ENCODE measurements at places on chromosomes 7 and 10.

DNA sequence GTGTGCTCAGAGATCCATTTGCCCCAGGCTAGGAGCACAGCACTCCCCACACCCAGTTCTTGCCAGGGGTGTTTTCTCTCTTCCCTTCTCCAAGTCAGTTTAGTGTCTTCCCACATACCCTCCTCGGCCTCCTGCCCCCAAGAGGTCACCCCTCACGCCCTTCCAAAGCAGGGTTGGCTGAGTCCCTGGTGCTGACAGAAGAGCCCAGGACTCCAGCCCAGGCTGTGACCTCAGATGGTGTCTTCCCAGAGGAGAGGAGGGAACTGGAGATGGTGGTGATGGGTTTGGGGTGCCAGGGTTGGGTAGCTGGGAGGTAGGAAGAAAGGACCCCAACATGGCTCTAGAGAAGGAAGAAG is 19.8 kb downstream of the ZNF775 start:
- no peak for DNase-seq

DNA sequence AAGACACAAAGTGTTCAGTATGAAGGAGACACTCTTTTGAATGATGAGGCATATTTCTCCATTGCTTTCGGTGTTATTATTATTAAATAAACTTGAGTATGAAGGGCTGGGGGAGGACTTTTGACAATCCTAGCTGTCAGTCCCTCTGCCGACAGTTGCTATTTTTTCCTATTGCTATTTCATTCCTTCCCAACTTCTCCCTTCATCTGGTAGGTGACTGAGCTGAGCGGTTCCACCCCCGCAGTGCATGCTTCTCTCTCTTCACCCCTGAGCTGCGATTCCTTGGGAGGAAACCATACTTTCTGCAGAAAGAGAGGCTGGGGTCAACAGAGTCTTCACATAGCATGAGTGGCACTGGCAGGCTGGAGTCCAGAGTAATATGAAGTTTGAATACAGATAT is 261.2 kb upstream of the TAC1 start:
- DNase-seq: no peak

GRCh38 chr7:77239471-77239870 is 39.9 kb upstream of the FGL2 start:
- DNase-seq: no peak

DNA sequence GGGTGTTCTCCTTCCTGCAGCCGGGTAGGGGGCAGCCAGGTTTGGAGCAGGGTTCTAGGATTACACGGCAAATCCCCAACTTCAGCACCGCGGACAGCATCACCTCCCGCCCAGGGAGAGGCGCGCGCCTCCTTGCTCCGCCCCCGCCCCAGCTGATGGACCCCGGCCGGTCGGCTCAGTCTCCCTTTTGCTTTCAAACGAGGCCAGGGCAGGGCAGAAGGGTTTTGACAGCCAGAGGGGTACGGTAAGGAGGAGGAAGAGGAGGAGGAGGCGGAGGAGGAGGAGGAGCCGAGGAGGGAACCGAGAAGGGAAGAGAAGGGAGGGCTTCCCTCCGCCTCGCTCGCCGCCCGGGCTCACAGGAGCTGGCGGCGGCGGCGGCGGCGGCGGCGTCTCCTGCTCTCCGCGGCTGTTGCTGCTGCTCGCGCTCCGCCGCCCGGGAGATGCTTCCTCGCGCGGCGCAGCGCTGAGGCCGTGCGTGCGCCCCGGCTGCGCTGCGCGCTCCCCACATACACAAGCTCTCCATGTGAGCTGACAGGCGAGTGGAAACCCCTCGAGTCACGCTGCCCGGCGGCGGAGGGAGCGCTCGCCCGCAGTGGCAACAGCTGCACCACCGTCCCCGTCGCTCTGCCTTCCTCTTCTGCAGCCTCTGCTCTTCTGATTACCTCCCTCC is 615 bp upstream of the CNTNAP2 start:
- peak; percentile 89 for DNase-seq

DNA sequence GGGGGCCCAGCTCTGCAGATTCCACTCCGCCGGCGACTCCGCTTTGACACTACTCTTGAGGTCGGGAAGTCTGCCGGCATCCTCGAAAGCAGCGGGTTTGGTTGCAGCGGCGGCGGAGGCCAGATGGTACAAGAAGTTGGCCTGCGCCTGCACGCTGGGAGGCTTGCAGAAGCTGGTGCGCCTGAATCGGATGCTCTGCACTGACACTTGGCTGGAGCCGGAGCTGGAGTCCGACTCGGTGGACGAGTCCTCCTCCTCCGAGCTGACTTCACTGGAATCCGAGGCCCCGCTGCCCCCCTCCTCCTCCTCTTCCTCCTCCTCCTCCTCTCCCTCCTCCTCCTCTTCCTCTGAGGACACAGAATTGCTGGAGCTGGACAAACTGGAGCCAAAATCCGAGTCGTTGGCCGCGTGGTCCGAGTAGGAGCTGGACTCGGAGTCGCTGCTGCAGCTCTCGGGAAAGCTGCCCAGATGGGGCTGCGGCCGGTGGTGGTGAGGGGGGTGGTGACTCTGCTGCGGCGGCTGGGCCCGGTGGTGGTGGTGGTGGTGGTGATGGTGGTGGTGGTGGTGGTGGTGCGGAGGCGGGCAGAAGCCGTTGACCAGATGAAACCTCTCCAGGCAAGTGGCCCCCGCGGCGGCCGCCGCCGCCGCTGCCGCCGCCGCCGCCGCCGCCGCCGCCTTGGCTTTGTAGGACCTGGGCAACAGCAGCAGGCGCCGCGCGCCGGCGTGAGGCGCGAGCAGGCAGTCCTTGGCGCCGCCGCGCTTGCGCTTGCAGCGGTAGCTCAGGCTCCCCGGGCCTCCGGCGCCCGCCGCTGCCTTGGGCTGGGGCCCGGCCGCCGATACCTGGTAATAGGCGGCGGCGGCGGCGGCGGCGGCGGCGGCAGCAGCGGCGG is 9.0 kb downstream of the SKIDA1 start:
- DNase-seq: peak; percentile 83

DNA sequence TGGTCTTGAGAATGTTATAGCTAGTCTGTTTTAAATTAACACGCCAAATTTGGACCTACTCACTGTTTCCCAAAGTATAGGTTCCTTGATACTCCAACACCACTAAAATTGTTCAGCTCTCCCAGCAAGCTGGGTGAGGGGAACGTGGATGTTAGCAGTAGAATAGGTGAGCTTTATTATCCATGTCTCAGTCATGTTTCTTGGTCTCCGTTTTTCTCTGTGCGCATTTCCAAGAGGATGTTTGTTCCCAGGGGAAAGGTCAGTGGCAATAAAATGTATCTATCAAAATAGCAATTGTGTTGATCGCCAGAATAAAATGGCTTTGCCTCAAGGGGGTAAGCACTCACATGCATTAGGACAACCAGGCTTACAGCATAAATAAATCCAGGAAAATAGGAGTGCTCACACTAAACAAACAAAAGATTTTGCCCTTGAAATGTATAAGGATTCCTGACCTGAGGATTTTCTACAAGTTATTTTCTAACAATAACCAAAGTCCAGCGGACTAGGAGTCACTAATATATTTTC is 187.0 kb upstream of the C7orf33 start:
- no peak for DNase-seq

GRCh38 chr7:98559958-98560357 is 57.1 kb upstream of the NPTX2 start:
- DNase-seq: no peak

GRCh38 chr7:756928-757560 is 30.0 kb upstream of the PRKAR1B start:
- no peak for DNase-seq

DNA sequence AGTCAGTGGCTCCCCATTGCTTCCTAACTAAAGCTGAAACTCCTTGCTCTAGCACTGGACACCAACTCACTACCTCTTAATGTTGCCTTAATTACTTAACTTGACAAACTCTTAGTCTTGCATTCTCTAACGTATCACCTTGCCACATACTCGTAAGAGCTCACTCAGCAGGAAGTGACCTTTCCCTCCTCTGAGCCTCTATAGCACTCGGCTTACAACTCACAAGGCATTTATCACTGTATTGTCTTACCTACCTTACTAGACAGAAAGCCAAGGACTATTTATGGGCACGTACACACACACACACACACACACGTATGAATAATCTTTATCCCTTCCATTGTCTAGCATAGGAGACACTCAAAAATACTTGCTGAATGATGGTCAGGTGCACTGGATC is 21.2 kb downstream of the CEP41 start:
- DNase-seq: no peak

GRCh38 chr10:113491967-113492565 is 60.8 kb upstream of the HABP2 start:
- peak; percentile 87 for DNase-seq

- DNase-seq: no peak
These were observed 41.2 kb upstream of the PTPRZ1 start for GRCh38 chr7:121831801-121832200.

DNA sequence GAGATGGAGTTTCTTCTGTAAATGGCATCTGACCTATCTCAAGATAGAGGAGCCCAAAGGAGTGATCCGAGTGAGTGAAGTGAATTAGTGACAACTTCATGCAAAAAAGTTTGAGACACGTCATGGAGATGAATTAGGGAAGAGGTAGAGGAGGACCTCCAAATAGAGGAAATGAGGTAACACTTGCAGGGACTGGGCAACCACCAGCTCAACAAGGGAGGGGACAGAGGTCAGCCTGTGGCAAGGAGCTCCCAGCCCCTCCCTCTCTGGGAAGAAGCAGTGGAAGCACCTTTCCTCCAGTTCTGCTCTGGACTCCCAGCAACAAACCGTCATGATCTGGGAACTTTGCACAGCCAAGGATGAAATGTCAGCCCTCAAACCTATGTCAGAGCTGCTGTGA is 83.5 kb upstream of the IKZF1 start:
- DNase-seq: no peak

DNA sequence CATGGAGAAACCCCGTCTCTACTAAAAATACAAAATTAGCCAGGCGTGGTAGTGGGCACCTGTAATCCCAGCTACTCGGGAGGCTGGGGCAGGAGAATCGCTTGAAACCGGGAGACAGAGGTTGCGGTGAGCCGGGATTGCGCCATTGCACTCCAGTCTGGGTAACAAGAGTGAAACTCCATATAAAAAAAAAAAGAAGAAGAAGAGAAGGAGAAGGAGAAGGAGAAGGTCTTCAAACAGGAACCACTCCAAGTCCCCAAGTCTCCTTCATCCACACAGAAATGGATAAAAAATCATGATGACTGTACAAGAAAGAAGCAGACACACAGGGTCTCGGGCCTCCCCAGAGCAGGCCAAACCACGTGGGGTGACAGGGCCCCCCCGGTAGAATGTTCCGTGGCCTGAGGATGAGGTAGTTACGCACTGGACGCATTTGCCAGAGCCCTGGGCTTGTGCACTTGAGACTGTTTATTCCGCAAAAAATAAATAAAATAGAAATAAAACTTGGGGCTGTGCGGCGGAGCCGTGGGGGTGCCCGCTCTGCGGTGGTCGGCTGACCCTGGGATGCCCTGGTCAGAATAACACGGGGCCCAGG is 15.8 kb downstream of the VENTX start:
- DNase-seq: no peak

- no peak for DNase-seq
These were observed 181.9 kb downstream of the DGKI start for GRCh38 chr7:137664846-137665245.

- no peak for DNase-seq
These were observed 67.1 kb downstream of the OAT start for GRCh38 chr10:124351481-124352220.

- no peak for DNase-seq
These were observed 69.1 kb downstream of the SRPK2 start for GRCh38 chr7:105319578-105319977.

DNA sequence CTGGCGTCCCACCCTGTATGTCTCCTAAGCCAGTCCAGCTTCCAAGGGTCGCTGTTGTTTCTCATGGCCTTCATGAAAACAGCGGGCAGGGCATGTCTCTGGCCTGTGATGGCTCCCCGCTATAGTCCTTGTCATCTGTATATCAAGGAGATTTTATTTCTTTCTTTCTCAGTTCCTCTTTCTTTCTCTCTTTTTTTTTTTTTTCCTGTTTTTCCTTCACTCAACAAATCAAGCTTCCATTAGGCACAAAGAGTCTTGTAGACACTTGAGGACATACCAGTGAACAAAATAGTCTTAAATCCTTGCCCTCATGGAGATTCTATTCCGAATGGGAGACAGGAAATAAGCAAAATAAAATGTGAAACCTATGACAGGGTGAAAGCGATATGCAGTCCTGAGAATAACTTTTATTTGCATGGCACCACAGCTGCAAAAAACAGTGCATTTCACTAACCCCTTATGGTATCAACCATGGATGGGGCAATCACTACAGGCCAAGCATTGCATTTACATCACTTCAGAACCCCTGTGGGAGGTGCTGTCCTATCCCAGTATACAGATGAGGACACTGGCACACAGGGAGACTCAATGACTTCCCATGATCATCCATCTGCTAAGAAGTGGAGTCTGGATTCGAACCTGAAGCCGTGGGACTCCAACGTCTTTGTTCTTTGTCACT is 50.7 kb downstream of the SYPL1 start:
- DNase-seq: no peak

GRCh38 chr10:5697342-5697741 is 12.7 kb downstream of the TASOR2 start:
- no peak for DNase-seq

DNA sequence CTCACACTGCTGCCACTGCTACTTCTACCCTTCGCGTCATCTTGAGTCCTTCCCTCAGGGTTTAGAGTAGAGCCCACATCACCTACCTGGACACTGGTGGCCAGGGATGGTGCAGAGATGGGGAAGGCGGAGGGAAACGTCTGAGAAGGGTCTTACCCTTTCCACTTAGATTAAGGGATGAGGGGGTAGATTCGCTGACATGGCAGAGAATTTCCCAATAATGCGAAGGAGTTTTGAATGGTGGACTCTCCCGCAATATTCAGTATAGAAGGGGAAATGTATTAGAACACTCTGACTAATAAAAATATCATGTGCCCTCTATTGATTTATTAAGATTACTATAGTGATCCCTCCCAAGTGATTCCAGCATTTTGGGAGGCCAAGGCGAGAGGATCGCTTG is 209.5 kb upstream of the KIAA1217 start:
- DNase-seq: no peak

GRCh38 chr10:121428867-121429266 is 169.4 kb downstream of the FGFR2 start:
- no peak for DNase-seq

- no peak for DNase-seq
These were observed 106.2 kb upstream of the AGK start for GRCh38 chr7:141444961-141445360.

DNA sequence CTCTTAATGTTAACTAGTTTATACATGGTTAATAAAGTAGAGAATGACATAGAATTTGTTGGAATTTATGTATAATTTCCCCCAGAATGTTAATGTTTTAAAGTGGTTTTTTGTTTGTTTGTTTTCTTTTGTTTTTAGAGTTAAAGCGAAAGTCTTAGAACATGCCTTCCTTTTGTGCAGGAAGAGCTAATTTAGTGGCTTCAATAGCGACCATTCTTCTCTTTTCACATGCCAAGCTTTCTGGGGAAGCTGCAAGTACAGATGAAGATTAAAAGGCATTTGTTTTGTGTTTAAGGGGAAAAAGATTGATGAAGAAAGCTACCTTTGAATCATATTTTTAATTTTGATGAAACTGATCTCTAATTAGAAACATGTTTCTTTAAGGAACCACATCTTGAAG is 256.3 kb upstream of the CSTF2T start:
- DNase-seq: no peak

- DNase-seq: no peak
These were observed 418.2 kb upstream of the AKR1E2 start for GRCh38 chr10:4407783-4408182.
